Stimulated activated CD8-positive, alpha-beta memory T cell treated with anti-CD3 and anti-CD28 coated beads, Interleukin-4, amount 100 ng/mL, for 48 hours (primary cell): ENCODE measurements at places on chromosomes 6 and 20.

- no peak for DNase-seq
These were observed 882.7 kb upstream of the FLRT3 start for GRCh38 chr20:15220009-15220656.

DNA sequence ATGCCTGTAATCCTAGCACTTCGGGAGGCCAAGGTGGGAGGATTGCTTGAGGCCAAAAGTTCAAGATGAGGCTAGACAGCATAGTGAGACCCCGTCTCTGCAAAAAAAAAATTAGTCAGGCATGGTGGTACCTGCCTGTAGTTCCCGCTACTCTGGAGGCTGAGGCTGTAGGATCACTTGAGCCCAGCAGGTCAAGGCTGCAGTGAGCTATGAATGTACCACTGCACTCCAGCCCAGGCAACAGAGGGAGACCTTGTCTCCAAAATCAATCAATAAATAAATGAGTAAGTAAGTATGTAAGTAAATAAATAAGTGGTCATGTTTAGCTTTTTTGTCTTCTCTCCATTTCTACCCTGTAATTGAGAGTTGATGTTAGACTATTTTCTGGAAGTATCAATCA is 336.8 kb downstream of the FARS2 start:
- no peak for DNase-seq

DNA sequence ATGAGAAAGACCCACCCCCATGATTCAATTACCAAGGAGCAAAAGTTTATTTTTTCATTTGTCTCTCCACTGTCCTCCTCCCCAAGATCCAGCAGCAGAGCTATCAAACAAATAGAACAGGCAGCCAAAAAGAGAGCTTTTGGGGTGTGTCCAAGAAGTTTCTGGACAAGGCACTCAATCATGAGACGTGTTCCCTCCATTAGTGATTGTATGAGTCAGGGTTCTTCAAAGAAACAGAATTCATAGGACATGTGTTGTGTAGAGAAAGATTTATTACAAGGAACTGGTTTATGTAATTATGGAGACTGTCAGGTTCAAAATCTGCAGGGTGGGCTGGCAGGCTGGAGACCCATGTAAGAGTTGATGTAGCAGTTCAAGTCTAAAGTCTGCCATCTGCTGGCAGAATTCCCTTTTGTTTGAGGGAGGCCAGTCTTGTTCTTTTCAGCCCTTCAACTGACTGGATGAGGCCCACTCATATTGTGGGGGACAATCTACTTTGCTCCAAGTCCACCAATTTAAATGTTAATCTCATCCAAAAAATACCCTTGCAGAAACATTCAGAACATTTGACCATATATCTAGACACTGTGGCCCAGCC is 248.1 kb upstream of the OPRM1 start:
- DNase-seq = no peak

DNA sequence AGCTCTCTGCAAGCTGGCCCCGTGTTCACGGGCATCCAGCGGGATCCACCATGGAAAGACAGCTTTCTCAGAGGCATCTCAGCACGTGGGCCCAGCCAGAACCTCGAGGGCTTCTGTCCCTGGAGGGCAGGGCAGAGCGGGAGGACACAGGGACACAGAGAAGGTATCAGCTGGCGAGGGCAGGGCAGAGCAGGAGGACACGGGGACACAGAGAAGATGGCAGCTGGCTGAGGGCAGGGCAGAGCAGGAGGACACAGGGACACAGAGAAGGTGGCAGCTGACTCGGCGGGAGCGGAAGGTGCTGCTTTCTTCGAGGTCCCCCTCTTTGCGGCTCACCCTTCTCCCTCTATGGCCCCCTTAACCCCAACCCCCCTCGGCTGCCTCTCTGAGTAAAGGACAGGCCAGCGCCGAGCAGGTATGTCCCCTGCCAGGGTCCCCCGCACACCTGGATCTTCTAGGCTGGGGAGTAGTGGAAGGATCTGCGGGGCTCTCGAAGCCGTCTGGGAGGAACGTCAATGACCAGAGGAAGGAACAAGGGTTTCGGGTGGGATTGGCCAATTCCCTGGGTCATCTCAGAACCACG is 28.9 kb upstream of the BHLHE23 start:
- DNase-seq = no peak

GRCh38 chr20:652615-653109 is 338 bp downstream of the SRXN1 start:
- no peak for DNase-seq

- DNase-seq = no peak
These were observed 7.6 kb upstream of the ADIG start for GRCh38 chr20:38573413-38573812.

GRCh38 chr6:78554341-78554740 is 313.0 kb upstream of the IRAK1BP1 start:
- no peak for DNase-seq

DNA sequence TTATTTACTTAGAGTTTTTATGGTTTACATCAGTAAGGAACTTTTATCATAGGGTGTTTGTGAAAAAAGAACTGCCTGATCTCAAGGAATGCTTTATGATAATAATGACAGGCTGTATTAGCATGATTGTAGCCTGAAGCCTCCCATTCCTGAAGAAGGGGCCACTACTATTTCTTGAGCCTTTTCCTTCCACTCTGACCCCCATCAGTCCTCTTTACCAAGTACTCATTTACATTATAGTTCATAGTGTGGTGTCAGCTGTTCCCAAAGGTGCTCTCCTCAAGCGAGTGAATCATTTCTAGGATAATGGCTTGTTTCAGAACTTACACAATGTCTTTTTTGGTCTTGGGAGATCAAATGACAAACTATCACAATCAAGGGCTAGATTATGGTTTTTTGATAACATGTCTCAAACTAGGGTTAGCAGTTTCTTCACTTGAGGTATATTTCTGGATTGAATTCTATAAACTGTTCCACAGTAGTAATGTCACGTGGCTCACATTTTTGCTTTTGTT is 283.6 kb downstream of the CDKAL1 start:
- DNase-seq = no peak

DNA sequence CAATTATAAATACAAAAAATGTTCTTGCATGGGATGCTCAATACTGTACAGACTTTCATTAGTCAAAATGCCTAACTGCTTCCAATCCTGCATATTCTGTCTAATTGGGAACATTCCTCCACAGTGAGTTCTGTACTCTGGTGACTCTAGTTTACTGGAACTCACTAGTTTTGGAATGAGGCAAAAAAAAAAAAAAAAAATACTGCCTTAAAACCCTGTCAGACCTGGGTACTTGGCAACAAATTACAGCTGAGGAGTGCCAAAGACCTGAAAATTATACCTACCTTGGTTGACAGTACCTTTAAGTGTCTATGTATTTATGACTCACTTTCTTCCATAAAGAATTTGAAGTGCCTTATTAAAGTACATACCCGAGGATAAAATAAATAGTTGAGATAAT is 276.7 kb downstream of the FARS2 start:
- no peak for DNase-seq

DNA sequence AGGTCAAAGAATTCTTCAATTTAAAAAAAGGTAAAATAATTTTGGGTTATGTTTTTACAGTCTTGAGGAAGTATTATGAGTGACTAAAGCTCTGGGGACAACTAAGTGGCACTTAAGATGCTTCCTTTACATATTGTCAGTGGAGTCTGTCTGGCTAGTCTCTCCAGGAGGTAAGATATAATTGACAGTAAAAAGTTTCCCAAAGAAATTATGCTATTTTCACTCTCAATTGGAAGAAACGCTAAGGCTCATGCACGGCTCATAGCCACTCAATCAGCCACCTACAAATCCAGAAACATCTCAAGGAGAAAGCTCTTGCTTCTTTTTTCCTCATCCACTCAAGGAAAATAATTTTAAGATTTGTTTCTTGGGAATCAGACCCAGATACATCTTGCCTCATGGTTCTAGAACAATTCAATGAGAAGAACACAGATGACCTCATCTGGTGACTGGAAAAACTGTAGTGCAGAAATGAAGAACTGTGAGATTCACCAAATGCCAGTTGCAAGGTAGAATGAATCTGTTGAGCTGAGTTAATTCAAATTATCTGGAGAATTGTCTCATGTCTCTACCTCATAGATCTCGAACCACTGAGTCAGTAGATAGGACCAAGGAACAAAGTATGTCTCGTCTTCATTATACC is 252.9 kb downstream of the TPBG start:
- no peak for DNase-seq

DNA sequence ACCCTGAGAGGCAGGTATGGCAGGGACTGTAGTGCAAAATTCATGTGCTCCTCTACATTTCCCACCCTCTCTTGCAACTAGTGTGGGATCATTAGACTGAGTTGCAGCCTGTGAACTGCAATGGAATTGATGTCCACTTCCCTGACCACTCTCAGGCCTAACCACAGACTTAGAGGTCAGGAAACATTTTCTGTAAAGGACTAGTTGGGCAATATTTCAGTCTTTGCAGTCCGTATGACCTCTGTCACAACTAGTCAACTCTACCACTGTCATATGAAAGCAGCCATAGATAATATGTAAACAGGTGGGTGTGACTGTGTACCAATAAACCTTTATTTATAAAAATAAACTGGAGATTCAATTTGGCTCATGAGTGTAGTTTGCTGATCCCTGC is 134.4 kb upstream of the TOP1 start:
- no peak for DNase-seq

DNA sequence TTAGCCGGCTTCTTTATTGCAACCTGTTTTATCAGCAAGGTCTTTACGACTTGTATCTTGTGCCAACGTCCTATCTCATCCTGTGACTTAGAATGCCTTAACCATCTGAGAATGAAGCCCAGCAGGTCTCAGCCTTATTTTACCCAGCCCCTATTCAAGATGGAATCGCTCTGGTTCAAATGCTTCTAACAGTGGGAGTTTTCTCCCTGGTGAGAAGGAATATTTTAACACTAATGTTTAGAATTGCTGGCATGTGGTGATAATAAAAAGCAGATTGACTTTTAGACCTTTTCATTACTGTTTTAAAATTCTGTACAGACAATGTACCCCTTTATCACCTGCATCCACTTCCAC is 9.9 kb upstream of the KCNK15 start:
- no peak for DNase-seq

DNA sequence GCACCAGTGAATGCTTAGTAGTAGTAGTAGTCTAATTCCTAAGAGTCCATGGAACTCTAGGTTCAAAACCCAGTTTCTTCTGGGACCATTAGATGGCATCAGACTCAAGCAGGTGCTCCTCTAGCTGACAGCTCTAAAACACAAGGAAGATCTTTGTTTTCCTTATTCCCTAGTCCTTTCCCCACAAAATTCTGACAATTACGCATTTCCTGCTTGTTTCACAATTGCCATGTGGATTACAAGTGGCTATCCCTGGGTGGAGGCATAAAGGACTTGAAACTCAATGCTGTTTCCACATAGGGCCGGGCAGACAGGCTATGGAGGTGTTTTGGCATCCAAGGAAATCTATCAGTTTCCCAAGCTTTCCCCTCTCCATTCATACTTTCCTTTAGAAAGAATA is 9.2 kb upstream of the HLA-DOB start:
- no peak for DNase-seq

DNA sequence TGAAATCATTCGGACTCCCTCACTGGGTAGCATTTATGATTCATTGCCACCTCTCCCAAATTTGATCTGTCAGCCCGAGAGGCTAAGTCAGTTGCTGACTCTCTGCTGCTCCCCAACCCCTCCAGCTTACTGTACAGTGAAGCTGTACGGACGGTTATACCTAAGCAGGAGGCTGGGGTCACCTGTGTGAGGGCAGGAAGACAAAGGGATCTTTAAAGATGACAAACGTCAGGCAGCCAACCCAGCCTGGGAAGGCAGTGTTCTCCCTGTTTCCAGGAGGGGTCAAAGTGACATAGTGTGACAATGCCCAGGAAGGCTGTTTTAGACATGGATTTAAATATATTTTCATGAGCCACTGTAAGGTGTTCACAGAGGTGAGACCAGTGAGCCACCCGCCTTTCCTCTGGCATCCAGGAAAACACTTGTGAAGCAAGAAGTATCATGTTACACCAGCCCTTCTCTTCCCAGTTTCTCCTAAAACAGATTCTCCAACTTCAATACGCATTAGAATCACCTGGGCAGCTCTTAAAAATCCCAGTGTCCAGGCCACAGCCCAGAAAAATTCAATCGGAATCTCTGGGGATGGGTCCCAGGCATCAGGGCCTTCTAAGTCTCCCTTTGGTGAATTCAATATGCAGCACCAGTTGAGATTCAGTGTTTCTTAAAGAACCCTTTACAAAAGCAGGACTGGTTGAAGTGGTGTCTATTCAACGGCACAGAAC is 6.8 kb upstream of the PAX1 start:
- no peak for DNase-seq

DNA sequence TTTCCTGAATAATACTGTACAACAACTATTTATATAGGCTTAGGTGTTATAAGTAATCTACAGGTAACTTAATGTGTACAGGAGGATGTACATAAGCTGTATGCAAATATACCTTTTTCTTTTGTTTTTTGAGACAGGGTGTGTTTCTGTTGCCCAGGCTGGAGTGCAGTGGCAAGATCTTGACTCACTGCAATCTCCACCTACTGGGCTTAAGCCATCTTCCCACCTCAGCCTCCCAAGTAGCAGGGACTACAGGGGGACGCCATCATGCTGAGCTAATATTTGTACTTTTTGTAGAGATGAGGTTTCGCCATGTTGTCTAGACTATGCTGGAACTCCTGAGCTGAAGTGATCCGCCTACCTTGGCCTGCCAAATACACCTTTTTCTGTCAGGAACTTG is 191.7 kb upstream of the ZNF217 start:
- DNase-seq = no peak

DNA sequence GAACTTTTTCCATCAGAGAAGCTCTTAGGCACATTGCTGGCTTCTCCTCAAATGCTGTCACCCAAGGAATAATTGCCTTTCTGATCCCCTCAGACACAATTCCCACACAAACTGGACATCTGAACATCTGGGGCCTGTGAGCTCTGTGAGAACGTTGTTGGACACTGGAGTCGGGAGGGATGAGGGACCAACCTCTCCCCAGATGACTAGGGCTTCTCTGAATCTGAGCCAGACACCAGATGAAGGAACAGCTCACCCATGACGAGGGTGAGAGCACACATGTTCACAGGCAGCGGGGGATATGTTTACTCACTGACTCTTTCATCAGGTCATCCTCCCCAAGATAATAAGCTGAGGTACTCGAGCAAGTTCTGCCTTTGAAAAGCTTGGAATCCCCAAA is 283.9 kb upstream of the SUPT3H start:
- DNase-seq = no peak

DNA sequence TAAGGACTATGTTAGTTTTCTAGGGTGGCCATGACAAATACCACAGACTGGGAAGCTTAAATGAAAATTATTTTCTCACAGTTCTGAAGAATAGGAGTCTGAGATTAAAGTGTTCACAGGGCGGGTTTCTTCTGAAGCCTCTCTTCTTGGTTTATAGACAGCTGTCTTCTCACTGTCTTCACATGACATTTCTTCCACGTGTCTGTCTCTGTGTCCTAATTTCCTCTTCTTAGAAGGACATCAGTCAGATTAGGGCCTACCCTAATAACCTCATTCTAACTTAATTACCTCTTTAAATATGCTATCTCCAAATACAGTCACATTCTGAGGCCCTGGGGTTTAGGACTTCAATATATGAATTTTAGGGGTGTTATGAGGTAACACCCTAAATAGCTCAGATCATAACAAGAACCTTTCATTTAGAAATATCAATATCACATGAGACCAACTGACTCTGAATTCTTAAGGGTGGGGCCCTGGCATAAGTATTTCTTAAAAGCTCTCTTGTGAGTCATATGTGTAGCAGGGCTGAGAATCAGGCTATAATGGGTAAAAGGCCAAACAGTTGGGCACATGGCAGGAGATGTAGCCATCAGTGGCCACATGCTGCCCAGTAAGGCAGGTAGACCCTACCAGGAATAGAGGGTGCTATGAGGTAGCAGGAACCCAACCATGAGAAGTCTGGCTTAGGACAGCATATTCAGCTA is 62.0 kb upstream of the TENT5A start:
- no peak for DNase-seq
